ENCODE measurements at places on chromosomes 13 and 19.
A peak's percentile ranks its signal among the peaks of the same experiment; 100 is the strongest.

DNA sequence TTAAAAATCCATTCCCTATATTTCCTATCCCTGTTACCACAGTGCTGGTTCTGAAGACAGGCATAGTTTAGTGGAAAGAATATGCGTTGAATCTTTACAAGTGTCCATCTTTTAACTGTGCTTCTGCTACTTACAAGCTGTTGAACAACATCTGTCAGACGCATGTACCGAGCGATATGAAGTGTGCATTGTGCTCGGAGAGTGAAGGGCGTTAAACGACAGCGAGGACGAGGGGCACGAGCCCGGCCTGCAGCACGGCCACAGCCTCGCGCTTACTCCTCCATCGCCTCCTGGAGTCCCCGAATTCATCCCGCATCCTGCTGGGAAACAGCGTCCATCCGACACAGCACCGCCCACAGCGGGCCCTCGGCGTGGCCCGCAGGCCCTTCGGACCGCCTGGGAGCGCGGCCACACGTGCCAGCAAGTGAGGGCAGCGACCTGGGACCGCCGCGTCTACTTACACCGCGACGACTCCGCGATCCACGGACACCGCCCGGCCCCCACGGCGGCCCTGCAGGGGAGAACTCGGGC, 514 bp downstream of the PCID2 start:
- DNase-seq = no peak

DNA sequence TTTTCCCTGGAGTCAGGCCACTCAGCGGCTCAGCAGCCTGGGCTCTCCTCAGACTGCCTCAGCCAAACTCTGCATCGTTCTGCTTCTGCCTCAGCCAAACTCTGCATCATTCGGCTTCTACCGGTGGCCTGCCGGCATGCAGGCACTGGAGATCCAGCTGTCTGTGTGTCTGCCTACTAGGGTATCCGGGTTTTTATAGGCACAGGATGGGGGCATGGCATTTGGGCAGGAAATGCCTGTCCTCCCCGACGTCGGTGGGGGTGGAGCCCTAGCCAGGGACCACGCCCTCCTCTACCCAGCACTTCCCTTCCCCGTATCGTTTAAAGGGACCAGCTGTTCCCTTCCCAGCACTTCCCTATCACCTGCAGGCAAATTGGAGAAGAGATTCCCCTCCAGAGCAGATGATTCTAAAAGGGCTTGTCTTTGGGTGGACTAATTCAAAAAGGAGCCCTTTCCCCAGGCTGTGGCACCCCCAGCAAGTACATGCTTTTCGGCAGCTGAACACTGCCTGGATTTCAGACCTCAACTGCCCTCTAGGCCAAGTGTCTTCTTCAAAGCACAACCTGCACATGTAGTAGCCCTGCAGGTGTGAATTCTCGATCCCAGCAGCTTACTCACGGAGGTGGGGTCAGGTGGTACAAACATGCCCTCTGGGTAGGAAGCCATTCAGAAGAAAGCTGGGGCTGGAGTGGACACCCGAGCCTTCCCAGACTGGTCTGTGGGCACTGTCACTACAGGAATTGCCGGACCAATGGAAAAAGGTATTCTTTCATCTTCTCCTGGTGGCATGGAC, 25.4 kb upstream of the GPR12 start:
- DNase-seq = peak; percentile 64

DNA sequence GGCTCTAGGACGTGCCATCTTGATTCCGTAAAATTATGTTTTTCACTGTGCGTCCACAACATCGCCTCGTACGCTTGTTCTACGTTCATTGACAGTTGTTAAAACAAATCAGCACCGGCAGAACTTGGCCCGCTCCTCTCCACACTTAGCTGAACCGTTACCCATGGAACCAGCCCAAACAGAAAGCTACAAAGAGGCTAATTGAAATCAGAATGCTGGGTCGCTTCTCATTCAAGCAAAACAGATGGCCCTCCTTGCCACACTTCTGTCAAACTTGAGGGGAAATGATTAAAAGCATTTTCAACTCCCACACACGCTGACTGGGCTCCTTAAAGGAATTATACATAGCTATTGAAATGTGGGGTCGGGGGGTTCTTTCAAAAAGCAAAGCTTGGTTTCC, 71.6 kb downstream of the TM9SF2 start:
- no peak for DNase-seq

- peak; percentile 56 for DNase-seq
These were observed at the start of gene BTBD2 for GRCh38 chr19:2015608-2015950. Gene BTBD2, minus strand, starts transcription at chr19:2015714. Its CDS starts 11 bp downstream, at chr19:2015703.

DNA sequence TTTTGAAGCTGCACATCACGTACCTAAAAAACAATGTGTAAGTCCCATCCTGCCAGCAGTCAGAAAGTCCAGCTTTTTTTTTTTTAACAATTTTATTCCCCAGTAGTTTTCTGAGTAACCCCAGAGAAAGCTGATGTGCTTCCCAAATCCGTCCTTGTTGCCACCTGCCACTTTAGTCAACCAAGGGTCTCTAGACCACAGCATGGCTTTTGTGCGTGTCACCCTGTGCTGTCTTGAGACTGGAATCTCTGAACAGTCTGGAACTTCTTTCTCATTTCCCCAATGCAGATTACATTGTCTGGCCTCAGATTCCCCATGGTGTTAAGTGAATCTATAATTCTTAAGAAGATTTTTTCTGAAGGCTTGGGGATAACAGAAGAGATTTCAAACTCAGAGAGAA, 289.2 kb upstream of the KLF12 start:
- DNase-seq = no peak

DNA sequence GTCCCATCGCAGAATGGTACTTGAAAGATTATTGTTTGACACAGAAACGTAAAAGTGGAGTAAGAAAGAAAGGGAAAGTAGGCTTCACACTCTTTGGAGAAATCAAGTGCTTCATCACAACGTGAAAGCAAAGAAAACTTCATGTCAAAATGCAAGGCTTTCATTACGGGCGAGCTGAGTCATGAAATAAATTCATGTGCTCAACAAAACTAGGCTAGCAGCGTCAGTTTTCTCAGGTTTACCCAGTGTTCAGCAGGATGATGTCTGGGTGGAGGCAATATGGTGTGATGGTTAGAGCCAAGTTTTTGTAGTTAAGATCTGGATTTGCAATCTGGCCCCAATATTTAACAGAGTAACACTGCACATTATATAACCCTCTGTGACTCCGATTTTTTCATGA, 128.0 kb downstream of the TRPC4 start:
- DNase-seq = no peak

- no peak for DNase-seq
These were observed 61.1 kb upstream of the NPAS1 start for GRCh38 chr19:46958532-46958931.

DNA sequence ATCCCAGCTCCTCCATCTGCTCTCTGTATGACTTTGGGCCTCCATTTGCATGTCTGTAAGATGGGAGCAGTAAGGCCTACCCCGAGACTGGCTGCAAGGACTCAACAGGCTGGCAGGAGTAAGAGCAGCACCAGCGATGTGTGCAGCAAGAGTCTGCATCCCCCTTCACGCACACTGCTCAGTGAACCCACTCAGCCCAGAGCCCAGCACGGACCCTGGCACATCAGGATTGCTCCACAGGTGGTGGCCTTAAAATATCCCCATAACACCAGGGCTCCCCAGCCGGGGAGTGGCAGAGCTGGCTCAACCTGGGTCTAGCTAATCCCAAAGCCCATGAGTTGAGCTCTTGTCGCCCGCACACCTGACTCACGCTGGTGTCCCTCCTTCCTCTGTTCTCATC, 23.4 kb downstream of the VRK3 start:
- no peak for DNase-seq

GRCh38 chr19:2039089-2039958, 11.7 kb downstream of the MKNK2 start:
- DNase-seq = no peak

DNA sequence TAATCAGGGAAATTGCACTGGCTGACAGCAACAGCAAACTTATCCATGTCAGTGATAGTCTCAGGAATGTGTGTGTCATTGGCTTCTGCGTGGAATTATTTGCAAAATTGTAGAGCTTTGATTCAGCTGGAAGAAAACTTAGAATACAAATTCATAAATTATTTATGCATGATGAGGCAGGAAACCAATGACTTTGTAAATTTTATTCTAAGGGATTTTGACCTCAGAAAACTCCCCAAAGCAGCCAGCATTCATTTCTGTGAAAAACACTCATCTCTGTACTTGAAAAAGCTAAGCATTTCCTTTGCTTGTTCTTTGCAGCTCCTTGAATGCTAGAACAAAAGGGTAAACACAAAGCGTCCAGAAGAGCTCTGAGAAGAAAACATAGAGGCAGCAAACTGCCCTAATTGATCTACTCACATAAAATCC, 162.4 kb downstream of the DCT start:
- no peak for DNase-seq

DNA sequence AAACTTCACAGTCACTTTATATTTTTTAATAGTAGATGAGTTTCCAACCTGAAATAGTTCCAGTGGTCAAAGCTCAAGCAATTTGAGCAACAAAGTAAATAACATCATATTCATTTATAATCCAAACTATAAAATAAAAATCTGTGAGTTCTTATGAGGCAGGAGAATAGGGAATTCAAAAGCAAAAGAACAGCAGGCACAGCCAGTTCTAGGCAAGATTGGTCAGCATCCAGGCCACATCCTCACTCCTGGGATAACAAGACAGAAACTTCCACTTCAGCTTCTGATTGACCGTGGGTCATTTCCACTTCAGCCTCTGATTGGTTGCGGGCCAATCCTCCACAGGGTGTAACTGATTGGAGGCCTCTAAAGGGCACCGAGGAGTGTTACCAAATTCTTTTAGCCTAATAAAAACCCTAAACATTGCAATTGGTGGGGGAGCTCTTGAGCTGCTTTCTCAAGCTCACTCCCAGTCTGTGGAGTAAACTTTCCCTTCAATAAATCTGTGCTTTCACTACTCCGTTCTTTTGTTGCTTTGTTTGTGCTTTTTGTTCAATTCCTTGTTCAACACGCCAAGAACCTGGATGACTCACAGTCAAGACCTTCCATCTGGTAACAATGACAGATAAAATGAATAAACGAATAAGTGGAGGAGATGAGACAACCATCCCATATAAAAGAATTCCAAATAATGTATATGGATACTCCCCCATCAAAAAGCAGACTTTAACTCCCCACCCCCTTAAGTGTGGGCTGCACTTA, 42.6 kb upstream of the AMER2 start:
- no peak for DNase-seq

DNA sequence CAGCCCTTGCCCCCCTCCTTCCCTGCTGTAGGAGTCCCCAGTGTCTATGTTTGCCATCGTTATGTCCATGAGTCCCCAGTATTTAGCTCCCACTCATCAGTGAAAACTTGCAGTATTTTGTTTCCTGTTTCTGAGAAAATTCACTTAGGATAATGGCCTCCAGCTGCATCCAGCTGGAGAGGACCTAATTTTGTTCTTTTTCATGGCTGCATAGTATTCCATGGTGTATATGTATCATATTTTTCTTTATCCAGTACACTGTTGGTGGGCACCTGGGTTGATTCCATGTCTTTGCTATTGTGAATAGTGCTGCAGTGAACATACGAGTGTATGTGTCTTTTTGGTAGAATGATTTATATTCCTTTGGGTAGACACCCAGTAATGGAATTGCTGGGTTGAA, 18.0 kb upstream of the POP4 start:
- DNase-seq = no peak

- no peak for DNase-seq
These were observed 58.1 kb upstream of the TPM4 start for GRCh38 chr19:16018106-16018755.

- no peak for DNase-seq
These were observed 496.7 kb downstream of the COG6 start for GRCh38 chr13:40152145-40152544.

- DNase-seq = peak; percentile 61
These were observed 447.4 kb downstream of the COG6 start for GRCh38 chr13:40102854-40103253.

- DNase-seq = no peak
These were observed 1.2 kb downstream of the DAPK3 start for GRCh38 chr19:3969435-3970312.
